ENCODE measurements at places on chromosomes 7 and 10.

- peak; percentile 33 for DNase-seq
Measured at GRCh38 chr10:117165538-117166417, 27.7 kb upstream of the VAX1 start.

- peak; percentile 93 for DNase-seq
Measured at GRCh38 chr10:78407009-78407711, 373.5 kb downstream of the RPS24 start.

GRCh38 chr10:110069502-110069982 lies 61.8 kb downstream of the ADD3 start:
- DNase-seq = no peak

- DNase-seq = no peak
Measured at GRCh38 chr7:118039963-118040489, 143.9 kb upstream of the LSM8 start.

- no peak for DNase-seq
Measured at GRCh38 chr7:21023841-21024484, 237.3 kb upstream of the SP8 start.

DNA sequence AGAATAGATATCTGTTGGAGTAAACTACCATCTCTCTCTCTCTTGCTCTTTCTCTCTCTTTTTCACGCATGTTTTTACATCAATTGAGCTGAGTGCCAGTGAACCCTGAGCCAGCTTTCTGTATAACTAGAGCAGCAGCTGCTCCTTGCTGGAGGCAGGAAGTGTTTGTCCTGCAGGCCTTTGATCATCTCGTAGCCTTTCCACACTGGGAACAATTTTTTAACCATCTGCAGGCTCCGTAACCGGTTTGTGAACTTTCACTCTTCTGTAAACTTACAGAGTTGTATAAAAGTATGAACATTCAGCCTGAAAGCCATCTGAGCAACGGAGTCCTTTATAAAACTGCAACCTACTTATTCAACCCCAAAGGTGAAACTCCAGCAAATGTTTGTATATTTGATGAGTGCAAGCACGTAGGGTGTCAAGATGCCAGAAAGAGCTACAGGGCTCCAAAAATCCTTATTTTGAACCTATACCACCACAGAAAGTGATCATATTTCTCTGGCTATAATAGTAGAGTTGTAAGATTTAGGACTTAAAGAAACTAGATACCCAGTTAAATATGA lies 162.8 kb upstream of the NFE2L3 start:
- no peak for DNase-seq

GRCh38 chr7:6202117-6202516 lies 70.3 kb downstream of the CYTH3 start:
- DNase-seq = no peak

- no peak for DNase-seq
Measured at GRCh38 chr10:52472406-52473146, 158.5 kb downstream of the DKK1 start.

DNA sequence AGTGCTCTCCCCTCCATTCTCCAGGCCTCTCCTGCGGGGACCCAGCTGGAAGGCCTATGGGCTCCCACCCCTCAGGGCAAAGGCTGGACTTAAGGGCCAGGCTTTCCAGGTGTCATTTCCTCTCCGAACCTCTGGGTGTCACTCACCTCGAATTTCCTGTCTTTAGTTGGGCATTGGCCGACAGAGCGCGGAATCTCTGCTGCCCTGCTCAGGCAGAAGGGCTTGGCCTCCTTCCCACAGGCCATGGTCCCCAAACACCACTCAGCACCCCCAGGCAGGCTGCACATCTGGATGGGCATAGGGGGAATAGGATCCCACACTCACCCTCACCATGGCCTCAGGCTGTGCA lies 212.9 kb downstream of the CCSER2 start:
- DNase-seq = no peak

DNA sequence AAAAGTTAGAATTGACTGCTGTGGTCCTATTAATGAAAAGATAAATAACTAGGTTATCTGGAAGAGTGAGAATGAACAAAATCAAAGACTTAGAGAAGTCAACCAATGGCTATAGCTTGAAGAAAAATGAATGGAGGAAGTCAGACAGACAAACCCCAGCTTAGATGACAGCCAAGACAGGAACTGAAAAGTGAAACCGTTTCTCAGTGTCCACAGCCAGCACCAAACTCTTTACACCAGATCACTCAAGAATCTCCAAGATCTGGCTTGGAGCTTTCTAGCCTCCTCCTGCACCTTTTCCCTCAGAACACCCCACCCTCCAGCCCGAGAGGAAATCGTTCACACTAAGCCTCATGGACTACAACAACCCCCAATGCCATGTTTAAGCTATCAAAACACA lies 167.0 kb downstream of the SFMBT2 start:
- DNase-seq = no peak

DNA sequence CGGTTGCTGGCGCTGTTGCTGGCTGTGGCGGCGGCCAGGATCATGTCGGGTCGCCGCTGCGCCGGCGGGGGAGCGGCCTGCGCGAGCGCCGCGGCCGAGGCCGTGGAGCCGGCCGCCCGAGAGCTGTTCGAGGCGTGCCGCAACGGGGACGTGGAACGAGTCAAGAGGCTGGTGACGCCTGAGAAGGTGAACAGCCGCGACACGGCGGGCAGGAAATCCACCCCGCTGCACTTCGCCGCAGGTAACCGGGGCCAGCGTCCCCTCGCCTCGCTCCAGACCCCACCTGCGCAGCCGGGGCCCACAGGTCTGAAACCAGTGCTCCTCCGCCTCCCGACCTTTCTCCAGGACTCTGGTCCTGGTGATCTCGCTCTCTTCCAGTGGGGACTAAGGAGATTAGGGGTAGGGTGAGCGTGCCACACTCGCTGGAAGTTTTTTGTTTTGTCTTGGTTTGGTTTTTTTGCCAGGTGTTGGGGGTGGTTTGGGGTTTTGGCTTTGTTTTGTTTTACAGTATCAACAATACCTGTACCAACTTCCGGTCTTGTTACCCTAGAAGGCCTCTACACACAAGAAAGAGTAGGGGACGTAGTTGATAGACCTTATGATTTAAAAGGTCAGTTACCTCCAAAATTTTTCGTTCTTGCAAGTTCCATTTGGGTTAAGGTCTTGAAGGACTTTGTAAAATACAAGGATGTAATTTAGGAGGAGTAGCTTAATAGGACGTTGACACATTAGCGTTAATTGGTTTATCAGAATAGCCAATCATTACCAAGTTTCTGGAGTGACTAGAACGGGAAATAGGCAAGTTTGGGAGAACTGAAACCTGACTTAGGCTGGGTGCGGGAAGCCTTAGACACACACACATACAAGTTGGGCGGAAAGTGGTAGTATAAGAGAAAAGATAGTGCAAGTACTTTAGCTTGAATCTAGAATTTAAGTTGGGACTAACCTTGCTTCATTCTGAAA lies 704 bp downstream of the TNKS2 start:
- peak; percentile 47 for DNase-seq

DNA sequence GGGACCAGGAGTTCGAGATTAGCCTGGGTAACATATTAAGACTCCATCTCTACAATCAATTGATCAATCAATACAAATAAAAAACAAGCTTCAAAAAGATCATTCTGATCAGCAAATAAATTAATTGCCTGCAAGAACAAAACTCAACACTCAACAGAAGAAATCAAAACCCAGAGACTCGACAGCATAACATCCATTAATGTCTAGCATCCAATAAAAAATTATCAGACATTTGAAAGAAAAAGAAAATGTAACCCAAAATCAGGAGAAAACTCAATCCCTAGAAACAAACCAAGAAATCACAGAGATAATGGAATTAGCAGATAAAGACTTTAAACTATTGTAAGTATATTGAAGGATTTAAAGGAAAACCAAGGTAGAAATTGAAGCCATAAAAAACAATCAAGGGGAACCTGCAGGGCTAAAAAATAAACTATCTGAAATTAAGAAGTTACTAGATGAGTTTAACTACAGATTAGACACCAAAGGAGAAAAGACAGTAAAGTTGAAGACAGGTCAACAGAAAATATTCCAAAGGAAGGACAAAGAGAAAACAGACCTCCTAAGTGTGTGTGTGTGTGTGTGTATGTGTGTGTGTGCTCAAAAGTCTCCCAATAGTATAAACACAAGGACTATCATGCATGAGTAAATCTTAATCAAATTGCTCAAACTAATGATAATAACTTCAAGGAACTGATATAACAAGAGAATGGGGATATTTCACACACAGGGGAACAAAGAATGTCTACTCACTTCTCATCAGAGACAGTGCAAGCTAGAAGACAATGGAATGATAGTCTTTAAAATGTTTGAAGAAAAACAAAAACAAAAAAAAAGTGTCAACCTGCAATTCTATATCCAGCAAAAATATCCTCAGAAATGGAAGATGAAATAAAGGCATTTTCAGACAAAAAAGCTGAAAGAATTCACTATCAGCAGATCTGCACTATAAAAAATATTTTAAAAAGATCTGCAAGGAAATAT lies 7.7 kb downstream of the NUDCD3 start:
- DNase-seq = no peak

DNA sequence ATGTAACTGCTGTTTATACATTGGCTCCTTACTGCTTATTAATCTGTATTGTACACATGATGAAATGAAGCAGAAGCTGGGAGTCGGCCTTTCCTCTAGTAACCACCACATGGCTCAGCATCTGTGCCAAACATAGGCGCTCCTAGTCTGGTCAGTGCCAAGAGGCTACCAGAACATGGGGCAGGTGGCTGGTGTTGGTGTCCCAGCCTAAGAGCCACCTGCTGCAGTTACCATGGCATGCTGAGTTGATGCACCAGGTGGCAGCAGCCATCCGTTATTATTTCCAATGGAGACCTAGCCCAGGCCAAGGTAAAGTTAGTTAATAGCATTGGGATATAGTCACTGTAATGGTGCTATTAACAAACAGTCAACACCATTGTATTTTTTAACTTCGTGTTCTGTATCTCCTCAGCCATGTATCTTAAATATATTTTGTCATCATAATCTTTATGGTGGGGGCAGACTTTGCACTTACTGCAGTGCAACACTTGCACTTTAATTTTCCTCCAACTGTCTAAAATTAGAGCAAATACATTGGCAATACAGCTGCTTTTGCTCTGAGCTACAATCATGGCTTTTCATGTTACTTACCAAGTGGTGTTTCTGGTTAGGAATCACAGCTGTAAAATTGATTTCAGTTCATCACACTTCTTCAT lies 33.1 kb downstream of the HBP1 start:
- DNase-seq = peak; percentile 19
